ENCODE measurements at places on chromosomes 2 and 18.

- DNase-seq, result no peak
These were observed 308.8 kb downstream of the PRKCE start for GRCh38 chr2:45960057-45960863.

DNA sequence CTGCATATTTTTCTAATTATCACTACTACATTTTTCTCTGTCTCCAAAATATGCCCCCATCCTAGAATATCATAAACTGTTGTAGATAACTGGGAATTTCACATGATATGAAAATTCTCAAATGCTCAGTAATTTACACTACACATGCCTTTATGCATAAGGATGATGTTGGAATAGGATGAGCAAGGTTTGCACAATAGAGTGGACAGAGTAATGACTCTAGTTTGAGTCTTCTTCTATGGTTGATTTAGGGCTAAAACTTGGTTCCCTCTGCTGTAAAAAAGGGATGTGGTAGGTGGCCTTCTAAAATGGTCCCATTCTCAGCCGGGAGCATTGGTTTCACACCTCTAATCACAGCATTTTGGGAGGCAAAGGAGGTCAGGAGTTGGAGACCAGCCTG is 129.9 kb downstream of the BCL11A start:
- no peak for DNase-seq

DNA sequence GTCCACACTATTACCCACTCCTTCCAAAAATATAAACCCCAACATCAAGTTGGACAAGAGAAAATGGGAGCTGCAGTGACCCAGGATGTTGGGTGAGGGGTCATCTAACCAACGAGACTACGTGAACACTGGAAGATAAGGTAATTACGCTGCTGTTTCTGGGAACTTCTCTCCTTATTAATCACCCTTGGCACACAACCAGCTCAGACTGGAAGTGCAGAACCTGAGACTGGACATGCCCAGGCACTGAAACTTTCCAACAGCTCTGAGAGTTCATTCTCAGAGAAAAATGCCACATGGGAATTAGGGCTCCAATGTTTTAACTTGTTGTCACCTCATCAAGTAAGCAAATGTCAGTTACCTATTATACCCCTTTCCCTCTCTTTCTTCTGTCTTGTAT is 135.3 kb downstream of the CCDC148 start:
- no peak for DNase-seq

DNA sequence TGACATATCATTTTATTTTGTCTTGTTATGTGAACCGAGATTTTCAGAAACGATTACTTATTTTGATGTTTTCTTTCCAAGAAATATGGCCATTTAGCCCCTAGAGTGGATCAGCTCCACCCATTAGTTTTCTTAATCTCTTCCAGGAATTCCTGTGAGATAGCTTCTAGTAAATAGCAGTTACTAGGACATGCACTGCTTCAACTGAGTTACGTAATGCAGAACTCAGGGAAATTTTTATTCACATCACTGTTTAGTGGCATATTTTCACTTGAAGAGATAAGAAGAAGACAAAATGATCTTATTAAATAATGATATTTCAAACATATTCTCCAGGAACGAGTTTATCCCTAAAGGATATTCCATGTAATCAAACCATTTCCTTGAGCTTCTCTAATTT is 573.5 kb upstream of the CNTNAP5 start:
- no peak for DNase-seq

- peak; percentile 79 for DNase-seq
These were observed 140.0 kb downstream of the MEIS1 start for GRCh38 chr2:66574701-66575624.

GRCh38 chr2:199364153-199364552 is 93.6 kb downstream of the SATB2 start:
- DNase-seq, result no peak

GRCh38 chr2:5453220-5454050 is 238.7 kb upstream of the SOX11 start:
- DNase-seq, result no peak

DNA sequence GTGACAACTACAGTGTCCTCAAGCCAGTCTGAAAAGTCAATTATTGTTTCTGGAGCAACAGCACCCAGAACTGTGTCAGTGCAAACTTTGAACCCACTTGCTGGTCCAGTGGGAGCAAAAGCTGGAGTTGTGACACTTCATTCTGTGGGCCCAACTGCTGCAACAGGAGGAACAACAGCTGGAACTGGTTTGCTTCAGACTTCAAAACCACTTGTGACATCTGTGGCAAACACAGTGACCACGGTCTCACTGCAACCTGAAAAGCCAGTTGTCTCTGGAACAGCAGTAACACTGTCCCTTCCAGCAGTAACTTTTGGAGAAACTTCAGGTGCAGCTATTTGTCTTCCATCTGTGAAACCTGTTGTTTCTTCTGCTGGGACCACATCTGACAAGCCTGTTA is 59.8 kb downstream of the TAF4B start:
- DNase-seq, result no peak

DNA sequence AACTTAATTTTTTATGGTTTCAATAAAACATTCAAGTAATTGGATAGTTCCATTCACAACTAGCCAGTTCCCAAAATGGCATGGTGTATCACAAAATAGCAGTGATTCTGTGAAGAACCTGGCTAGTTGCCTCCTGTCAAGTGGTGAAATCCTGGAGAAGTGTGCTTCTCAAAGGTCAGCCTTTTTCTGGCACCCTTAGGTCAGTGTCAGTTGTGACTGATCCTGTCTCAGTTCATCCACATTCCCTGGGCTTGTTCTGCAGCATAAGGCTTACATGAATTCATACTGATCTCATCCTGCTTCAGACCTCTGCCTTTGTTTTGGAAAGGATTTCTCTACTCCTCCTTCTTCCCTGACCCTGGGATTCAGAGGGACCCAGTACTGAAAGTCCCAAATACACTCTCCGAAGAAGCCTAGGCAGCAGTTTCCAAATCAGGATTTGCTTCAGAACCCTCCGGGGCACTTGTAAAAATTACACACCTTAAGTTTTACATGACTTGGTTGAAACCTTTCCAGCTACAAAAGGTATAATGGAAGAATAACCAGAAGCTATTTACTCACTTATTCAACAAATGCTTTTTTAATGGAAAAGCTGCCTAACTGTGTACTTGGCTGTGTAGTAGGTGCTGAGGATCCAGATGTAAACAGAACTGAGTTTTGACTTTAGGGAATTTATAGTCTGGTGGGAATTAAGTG is 11.0 kb downstream of the MAP3K20 start:
- DNase-seq, result no peak

DNA sequence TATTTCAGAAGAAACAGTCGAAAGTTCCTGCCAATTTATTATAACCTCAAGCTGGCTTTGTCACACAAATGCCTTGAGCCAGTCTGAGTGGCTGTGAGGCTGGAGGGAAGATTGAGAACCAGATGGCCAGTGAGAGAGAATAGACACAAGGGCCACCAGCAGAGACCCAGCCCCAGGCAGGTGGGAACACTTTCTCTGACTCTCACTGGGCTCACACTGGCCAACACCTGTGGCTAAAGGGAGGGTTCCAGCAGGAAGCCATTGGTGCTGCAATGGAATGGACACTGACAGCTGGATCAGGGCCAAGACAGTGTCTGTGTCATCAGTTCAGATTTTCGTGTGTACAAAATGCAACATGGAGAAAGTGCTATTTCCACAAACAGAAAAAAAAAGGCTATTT is 29.9 kb downstream of the LOXHD1 start:
- DNase-seq, result peak; percentile 23

DNA sequence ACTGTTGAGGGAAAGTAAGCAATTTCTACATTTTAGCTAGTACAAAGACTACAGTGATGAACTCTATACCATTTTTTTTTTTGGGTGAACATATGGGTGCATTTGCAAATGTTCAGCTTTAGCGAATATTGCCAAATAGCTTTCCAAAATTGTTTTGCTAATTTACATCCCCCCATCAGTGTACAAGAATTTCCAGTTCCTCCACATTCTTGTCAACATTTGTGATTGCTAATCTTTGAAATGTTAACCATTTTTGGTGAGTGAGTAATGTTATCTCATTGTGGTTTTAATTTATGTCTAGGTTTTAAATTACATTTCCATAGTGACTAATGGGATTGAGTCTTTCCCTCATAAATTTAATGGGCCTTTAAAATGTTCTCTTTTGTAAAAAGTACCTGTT is 16.4 kb upstream of the CNRIP1 start:
- no peak for DNase-seq

- DNase-seq, result no peak
These were observed 422.5 kb downstream of the LPIN1 start for GRCh38 chr2:12168791-12169388.

GRCh38 chr2:68813596-68813995 is 57.6 kb downstream of the BMP10 start:
- DNase-seq, result no peak

DNA sequence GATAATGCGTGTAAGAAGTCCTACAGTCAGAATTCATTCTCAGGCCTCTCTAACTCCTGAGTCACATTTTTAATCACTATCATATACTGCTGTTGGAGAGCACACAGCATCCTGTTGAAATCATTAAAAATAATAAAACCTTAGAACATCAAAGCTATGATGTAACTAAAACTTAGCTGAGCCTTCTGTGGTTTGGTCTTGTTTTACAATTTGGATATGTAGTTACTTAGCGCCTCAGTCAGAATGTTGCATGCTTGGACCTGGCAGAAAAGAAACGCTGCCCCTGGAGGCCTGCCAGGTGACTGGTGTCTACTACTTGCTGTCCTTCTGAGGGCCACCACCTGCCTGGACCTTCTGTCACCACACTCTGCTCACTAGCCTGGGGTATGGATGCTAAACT is 261.1 kb upstream of the RASGRP3 start:
- no peak for DNase-seq

DNA sequence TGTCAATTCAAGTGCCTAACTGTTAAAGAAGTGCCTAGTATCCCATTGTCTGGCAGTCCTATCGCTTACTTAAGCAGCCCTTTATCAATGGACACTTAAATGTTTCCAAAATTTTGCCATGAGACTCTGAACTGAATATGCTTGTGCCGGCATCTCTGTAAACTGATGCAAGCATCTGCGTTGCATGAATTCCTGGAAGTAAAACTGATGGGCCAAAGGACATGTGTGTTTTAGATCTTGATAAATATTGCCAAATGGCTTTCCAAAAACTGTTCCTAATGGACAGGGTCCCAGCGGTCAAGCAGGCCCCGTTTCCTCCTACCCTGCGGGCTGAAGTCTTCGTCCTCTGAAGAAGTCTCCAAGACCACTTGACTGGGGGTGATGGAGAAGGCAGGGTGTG is 121.3 kb upstream of the ZNF516 start:
- DNase-seq, result no peak

GRCh38 chr2:19473350-19473749 is 114.9 kb upstream of the OSR1 start:
- DNase-seq, result no peak

- no peak for DNase-seq
These were observed 184.2 kb downstream of the ZNF385B start for GRCh38 chr2:179677077-179677688.
